ENCODE measurements at places on chromosomes 16 and 17.
A peak's percentile ranks its signal among the peaks of the same experiment; 100 is the strongest.

DNA sequence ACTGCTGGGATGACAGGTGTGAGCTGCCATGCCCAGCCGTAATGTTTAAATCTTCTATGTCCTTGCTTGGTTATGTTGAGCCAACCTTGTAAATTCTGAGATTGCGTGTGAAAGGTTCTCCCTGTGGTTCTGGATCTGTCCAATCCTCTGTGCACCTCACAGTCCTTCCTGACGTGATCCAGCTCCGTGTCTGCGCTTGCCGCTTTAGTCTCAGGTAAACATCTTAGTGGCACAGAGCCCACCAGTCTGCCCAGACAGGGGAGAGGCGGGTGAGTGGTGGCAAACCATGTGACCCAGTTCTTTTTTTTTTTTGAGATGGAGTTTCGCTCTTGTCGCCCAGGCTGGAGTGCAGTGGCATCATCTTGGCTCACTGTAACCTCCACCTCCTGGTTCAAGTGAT lies 13.9 kb downstream of the SLC25A10 start:
- DNase-seq: no peak

DNA sequence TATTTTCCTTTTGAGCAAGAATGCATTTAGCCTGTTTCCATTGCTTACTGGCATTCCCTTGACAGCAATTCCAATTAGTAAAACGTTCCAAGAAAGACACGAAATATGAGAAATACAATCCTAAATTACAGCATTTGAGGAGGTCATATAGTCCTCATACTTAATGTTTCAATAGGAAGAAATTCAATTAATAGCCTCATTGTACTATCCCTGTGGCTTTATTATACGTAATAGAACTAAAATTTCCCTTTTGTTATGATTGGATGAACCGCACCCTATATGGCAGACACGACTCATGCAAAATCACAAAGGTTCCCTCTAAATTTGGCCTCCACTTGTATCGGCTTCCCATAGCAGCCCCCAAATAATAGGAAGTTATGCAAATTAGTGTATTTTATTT lies 291.7 kb downstream of the CEP112 start:
- no peak for DNase-seq

DNA sequence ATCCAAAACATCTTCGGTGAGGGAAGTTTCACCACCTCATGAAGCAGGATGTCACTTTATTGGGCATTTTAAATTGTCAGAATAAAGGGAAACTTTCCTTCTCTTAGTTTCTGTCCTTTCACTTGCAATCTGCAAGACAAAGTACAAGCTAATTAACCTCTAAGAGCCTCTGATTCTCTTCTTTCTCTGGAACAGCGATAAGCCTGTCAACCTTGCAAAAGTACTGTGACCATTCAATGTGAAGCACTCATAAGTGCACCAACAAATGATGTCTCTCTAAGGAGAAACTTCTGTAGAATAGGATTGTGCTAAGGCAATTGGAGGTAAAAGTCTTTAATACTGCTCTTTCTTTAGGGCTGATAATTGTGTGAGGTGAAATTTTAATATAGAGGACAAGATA lies 1622.3 kb downstream of the CDH8 start:
- DNase-seq: no peak

- DNase-seq: peak; percentile 72
Measured at GRCh38 chr16:31354394-31355291, at the start of gene ITGAX. Gene ITGAX (plus strand): TSS chr16:31355176. CDS start chr16:31355255, 79 bp downstream.

- no peak for DNase-seq
Measured at GRCh38 chr16:58634265-58634802, 4.7 kb upstream of the CNOT1 start.

DNA sequence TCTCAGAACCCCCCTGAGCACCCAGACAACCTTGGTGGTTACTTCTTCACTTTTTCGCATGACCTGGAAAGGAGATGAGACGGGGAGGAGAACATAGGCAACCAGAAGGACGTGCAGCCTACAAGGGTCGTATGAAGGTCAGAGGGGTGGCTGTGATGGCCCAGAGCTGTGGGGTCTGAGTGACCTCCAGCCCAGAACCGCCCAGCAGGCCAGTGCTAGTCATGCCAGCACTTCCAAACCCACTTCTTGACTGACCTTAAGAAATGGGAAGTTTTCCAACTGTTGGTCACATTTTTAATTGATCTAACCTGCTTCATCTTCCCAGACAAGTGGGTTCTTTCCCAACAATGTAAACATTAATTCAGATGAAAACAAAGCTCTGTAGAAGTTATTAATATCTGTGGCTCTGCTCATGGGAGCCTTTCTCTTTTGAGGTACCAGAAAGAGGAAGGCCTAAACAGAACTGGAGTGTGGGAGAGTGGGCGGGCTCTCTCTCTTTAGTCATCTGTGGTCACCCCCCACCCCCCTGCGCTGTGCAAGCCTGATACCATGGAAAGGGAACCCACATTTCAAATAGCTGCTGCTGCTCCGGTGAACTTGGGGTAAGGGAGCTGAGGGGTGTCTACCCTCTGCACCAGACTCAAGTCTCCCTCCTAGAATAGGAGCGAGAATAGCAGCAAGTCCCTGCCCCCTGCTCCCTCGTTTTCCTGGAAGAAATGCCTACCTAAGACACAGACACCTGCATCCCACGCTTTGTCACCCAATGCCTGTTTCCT lies 101.6 kb downstream of the RAB11FIP4 start:
- DNase-seq: peak; percentile 62

DNA sequence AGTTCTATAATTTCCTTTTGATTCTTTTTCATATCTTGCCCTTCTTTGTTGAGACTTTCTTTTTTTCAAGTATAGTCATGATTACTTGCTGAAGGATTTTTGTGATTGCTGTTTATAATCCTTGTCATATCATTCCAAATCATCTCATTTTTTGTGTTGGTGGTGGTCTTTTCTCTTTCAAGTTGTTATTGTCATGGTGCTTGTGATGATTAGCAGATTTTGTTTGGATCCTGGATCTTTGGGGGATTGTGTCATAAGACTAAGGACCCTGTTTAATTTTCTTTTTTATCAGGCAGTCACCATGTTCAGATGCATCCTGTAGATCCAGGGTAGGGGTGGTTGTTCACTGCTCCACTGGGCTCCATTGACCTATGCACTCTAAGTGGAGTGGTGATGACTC lies 254.4 kb upstream of the FOXF1 start:
- no peak for DNase-seq

DNA sequence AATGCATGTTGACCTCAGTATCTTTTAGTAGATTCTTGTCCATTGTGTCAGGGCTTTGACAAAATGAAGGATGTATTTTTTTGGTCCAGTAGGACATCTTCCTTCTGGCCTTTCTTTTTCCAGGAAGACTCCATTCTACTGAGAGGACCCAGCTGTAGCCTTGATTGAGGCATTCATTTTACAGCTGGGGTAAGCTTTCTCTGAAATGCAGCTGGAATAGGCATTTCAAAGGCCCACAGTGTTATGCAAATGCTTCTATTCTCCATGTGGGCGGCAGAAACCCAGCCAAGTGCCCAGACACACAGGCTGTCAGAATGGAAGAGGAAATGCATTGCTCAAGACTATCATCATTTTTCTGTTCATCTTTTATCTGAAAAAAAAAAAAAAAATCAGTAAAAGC lies 629.0 kb upstream of the CDH8 start:
- DNase-seq: no peak

GRCh38 chr17:52789829-52790228 lies 631.3 kb upstream of the CA10 start:
- DNase-seq: no peak

- DNase-seq: no peak
Measured at GRCh38 chr17:33508215-33508614, 215.1 kb upstream of the ASIC2 start.

GRCh38 chr17:59409336-59410048 lies 78.0 kb downstream of the YPEL2 start:
- no peak for DNase-seq

DNA sequence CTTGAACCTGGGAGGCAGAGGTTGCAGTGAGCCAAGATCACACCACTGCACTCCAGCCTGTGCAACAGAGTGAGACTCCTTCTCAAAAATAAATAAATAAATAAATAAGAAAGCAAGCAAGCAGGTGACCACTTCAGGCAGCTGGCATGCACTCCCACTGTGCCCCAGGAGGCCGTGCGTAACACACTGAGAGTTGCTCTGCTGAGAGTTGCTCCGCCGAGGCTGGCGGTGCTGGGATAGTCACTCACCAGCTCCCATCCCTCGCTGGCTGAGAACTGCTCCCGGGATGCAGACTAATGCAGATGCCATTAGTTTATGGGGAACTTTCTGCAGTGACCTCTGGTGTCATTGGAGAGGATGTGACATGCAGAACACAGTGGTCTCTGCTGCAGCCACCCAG lies 105.7 kb upstream of the PLCG2 start:
- DNase-seq: no peak

DNA sequence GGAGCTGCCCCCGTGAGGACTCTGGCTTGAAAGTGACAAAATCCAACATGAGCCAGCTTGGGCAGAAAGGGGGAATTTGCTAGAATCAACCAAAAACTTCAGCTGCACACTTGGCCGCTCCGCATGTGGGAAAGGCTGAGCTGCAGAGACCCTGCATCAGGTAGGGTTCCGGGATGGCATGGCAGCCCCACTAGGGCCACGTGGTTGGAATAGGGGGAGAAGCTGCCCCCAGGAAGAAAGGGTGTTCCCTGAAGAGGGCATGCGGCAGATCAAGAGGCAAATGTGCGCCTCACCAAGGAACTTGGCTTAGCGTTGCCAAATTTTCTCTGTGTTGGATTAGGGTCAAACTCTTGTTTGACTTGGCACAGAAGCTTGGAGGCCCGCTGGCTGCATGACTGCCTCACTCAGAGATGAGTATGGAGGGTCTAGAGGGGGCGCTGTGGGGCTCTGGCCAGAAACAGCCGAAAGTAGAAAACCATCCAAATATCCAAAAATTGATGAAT lies 29.2 kb upstream of the WFIKKN2 start:
- DNase-seq: no peak

DNA sequence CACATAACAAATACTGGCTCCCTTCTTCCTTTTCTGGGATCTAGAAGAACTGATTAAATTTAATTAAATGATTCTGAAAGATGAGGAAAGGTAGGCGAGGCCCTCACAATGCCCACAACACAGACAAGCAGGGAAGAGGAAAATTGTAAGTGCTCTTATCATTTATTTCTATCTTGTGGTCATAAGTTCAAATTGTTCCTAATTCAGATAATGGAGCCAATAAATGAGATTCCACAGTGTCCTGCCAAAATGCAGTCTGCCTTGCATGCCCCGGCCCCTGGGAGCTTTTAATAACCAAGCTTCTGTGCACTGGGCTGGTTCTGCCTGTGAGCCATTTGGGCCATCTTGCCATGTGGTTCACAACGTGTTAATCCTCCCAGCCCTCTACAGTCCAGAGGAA lies 97.0 kb downstream of the CMC2 start:
- DNase-seq: no peak

DNA sequence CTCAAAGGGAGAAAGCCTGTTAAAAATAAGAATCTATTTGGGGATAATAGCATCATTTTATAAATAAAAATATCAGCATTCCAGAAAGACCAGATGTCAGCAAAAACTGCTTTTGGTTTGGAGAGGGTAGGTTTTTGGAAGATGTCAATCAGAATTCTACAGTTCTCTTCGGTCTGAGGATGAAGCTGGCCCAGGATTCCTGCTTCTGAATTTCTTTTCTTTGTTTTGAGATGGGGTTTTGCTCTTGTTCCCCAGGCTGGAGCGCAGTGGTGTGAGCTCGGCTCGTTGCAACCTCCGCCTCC lies 31.0 kb upstream of the PITPNA start:
- DNase-seq: no peak

DNA sequence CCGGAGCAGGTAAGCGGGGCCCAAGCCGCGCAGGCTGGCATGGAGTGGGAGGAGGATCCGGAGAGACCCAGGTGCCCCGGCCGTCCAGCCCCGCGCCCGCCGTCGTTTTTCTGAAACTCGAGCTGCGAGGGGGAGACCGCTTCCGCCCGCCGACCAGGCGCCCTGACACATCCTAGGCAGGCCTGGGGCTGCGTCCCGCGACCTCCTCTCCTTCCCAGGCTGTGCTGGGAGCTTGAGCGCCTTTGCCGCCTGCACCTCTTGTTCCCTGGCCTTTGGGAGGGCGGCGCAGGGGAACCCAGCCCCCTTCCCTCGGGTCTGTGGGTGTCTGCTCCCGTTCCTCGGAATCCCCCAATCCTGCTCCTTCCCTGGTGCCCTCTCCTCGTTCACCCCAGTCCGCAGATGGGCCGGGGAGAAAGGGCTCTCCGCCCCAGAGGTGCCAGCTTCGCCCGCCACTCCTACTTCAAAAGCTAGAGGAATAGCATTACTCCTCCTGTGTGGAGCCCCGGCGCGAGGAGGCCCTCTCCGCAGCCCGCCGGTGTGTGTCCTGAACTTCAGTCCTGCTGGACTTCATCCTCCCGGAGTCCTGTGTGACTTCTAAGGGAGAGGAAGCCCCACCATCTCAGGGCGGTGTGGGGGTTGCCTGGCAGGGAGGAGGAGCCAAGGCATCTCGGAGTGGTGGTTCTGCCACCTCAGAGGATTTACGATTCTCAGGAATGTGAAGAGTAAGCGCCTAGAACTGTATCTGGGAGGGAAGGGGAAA lies 1.0 kb downstream of the NHERF1 start:
- DNase-seq: no peak

DNA sequence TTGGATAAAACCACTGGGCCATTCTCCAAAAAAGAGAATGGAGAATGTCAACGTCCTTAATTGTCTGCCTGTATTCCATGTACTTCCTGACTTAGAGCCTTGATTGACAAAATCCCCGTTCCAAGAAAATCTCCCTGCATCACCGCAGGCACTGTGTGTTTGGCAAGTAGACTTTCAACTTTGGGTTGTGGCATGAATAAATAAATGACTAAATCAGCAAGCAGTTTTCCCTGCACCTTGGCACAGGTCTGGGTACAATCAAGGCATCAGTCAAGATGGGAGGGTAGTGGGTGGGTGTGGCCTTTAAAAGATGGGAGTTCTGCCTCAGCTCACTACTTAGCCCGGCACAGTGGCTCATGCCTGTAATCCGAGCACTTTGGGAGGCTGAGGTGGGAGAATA lies 248.5 kb upstream of the RPL38 start:
- DNase-seq: no peak

DNA sequence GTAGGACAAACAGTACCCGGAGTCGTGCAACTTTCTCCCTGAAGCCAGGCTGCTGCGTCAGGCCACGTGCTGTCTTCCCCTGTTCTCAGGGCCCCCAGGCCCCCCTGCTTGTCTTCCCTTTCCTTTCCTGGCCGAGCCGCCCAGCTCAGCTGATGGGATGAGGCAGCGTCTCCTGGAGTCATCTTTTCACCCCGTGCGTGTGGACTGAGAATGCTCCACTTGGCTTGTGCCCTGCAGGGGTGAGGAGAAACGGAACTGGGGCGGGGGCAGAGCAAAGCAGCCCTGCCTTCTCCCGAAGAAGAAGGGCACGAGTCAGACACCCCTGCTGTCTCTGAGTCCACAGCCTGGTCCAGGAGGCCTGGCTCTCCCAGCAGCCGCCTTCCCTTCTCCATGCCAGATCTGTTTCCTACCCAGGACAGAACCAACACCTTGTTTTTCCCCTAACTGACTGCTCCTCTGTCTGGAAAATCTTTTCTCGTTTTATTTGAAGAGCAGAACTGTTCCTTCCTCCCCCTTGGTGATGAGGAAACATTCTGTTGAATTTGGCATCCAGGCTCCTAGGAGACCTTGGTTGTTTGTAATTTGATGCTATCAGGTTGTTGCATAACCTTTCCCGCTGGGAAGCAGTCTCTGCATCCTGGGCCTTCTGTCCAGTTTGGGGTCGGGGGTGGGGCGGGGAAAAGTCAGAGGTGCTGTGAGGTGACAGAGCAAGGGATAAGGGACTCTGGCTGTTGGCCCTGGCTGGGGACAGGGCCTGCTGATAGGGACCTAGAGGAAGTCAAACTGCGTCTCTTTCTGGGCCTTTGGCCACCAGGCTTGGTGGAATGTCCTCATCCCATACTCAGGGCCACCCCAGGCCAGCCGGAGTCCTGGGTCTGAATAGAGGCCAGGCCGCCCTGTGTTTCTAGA lies 78.8 kb downstream of the WIPI1 start:
- no peak for DNase-seq

GRCh38 chr17:5373112-5373511 lies 46.4 kb downstream of the NUP88 start:
- DNase-seq: no peak
